Neural crest cell (in vitro differentiated cells): ENCODE measurements at places on chromosomes 12 and 14. TPM values are rescaled to one million over a fixed set of nuclear protein-coding genes. Genes with fewer than 3 reads are reported as not detected.

- DNase-seq = no peak
Observed at GRCh38 chr12:69685810-69686209, 13.3 kb downstream of the BEST3 start.

DNA sequence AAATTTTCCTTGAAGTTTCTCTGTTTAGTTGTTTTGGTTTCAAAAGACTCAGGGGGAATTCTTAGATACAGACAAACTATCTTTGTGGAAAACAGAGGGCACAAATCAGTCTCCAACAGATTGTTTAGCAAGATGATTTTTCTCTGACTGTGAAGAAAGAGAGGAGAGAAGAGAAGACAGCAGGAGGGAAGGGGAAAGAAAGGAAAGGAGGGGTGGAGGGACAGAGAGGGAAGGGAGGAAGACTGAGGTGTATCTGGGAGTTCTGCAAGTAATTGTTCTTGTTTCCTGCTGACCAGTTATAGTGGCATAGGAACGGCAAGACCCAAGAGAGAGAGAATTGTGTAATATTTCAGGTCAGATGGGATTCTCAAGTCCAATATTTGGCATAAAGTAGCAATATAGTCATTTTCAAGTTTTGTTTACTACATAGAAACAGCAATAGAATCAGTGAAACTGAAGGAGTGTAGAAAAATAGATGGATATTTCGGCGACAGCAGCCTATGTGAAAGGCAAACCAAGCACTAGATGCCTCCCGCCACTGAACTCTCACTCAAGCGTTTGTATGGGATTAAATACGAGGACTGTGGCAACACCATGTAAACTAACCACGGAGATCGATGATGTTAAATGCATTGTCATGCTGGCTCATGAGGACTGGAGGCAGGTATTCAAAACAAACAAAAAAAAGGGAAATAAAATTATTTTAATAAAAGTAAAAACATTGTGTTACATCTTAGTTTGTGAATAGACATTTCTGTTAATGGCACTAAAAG is 342.5 kb downstream of the SLC16A7 start:
- DNase-seq = no peak

DNA sequence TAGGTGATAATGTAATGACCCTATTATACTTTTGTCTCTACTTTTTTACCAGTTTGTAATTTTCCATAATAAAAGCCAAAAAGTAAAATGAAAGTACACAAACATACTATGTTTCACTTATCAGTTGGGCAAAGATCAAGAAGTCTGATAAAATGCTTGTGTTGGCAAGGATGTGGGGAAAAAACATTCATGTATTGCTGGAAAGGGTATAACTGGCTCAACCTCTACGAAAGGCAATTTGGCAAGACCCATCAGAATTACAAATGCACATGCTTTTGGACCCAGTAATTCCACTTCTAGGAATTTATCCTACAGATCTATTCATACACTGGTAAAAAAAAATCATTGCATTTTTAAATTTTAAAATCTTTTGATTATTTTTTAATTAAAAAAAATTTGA is 68.0 kb downstream of the SPTB start:
- no peak for DNase-seq

GRCh38 chr12:116542345-116542956 is 16.7 kb upstream of the MAP1LC3B2 start:
- no peak for DNase-seq

DNA sequence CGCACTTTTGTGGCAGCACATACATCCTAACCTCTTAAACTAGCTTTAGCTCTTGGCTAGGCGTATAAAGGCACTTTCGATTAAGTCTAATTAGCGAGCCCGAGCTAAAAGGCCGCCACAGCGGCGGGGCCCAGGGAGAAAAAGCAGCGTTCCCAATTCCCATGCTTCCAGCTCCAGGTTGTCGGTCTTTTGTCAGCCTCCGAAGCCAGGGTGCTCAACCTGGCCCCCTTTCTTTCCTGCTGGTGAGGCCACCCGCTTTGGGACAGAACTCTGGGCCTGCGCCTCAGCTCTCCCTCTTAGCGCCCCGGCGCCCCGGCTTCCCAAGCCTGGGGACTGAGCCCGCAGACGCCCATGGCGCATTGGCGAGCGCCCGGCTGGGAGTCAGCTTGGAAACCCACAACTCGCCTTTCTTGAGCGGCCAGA is 33.3 kb upstream of the TBX5 start:
- DNase-seq = no peak

The NEUROD4 gene
- total RNA-seq = 6.9 and 7.3 TPM in 2 replicates

The TAS2R8 gene
- not detected in 2 replicates for total RNA-seq
